Aorta (tissue), 5 donors: ENCODE measurements at places on chromosomes 11 and 22. TPM values are rescaled to one million over a fixed set of nuclear protein-coding genes. Genes with fewer than 3 reads are reported as not detected.

Gene LUZP2
- total RNA-seq = 0.15 TPM

Gene PDE2A
- total RNA-seq = 53.7 TPM

Gene CEP57
- total RNA-seq = 39.3 TPM

Gene EIF4ENIF1
- total RNA-seq = 32.0 TPM

DNA sequence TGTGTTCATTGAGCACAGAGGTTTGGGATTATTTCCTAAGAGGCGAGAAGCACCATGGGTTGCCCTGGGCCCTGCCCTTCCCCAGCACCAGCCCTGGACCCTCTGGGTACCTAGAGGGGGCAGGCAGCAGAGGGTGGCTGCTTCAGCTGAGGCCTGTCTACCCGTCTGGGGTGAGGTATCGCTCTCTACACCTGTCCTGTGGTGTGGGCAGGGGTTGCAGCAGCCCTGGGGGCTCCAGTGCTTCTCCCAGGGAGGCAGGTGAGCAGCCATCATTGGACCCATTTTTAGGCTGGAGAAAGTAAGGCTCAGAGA lies 15.6 kb downstream of the PRDM11 start:
- DNase-seq = peak; percentile 76

DNA sequence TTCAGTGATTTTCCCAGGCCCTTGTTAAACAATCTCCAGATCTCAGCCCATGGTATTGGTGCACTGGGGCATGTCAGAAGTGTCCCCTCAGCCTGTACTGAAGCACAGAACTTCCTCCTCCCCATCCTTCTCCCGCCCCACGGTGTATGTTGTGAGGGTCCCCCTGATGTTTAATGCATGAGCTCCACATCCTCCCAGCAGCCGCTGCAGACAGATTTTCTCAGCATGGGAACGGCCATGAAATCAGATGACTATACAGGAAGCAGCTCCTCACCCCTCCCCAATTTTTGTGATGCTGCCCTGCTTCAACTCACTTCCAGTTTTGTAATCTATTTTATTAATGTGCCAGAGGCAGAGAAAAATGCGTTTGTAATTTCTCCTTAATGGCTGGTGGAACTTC lies 406.0 kb downstream of the MIAT start:
- DNase-seq = no peak

GRCh38 chr11:56855217-56855616 lies 106.7 kb upstream of the OR9G4 start:
- DNase-seq = no peak

GRCh38 chr22:24190159-24190540 lies 8.9 kb downstream of the SUSD2 start:
- no peak for DNase-seq

GRCh38 chr11:1819074-1819473 lies 15.7 kb upstream of the SYT8 start:
- no peak for DNase-seq

DNA sequence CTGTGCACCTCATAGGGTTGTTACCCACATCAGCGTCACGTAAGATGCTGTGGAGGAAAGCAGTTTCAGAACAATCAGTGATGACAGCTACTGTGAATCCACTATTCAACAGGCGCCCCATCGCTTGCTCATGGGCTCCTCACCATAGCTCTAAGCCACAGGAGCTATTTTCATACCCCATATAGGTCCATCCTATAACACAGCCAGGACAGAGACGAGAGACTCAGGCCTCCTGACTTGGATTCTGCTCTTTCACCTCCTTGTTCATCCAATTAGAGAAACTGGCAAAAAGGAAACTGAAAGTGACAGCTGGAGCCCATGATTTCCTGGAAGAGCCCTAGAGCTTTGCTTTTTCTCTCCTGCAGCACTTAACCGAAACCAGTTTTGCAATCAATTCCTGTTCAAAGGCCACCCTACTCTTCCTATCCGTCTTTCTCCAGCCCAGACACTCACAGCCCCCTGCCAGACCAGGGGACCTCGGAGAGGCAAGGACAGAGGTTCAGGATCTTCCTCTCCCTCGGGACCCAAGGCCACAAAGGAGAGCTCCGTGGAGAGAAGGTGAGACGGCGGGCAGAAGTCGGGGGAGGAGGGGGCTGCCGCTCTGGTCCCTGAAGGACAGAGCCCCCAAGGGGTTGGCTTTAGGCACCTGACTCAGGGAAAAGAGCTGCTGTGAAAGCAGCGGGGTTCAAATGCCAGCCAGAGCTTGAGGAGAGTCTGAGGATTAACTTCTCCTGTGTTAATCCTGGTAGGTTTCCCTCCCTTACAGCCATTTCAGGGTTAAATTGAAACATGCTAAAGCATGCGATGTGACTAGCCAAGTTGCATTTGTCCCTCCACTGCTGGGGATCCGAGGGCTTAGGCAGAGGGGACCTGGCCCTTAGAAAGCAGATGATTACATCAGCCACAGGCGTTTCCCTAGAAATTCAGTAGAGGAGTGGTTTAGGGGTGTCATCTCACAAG lies at the start of gene APOL6:
TSS of gene APOL6 (plus strand) at position 381 of the 960 bp plus-strand sequence. CDS start 7,980 bp downstream, outside the sequence.
- DNase-seq = no peak

DNA sequence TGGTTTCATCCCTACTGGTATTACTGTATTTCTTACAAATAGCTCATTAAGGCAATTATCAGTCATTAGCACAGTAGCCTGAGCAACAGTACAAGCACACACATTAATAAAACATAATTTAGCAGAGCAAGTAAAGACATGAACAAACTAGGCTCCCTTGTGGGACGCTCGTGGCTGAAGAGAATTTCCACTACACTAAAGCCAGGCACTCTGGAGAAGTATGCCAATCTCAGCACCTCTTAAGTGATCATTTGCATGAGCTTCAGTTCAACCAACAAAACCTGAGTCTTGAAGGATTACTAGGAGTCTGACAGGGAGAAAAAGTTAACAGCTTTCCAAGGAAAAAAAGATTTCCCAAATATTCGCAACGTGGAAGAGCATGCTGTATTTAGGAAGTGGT lies 109.1 kb downstream of the LARGE1 start:
- DNase-seq = no peak

- no peak for DNase-seq
These were observed 7.7 kb downstream of the SLC35E4 start for GRCh38 chr22:30643055-30643875.

DNA sequence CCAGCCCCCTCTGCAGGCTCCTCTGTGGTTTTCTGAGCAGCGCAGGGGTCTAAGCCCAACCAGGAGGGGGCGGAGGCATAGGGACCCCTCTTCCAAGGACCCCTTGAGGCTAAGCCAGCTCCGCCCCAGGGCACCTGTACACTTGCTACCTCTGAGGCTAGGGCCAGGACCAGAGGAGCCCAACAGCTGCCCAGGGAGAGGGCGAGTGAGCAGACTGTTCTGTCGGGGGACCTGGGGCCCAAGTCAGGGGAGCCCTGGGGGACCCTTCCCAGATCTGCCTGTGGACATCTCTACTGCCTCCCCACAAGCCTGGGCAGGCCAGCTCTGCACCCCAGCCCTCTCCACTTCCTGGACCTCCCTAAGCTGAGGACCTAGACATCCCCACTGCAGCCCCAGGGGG lies 1.8 kb downstream of the B4GALNT4 start:
- DNase-seq = no peak

DNA sequence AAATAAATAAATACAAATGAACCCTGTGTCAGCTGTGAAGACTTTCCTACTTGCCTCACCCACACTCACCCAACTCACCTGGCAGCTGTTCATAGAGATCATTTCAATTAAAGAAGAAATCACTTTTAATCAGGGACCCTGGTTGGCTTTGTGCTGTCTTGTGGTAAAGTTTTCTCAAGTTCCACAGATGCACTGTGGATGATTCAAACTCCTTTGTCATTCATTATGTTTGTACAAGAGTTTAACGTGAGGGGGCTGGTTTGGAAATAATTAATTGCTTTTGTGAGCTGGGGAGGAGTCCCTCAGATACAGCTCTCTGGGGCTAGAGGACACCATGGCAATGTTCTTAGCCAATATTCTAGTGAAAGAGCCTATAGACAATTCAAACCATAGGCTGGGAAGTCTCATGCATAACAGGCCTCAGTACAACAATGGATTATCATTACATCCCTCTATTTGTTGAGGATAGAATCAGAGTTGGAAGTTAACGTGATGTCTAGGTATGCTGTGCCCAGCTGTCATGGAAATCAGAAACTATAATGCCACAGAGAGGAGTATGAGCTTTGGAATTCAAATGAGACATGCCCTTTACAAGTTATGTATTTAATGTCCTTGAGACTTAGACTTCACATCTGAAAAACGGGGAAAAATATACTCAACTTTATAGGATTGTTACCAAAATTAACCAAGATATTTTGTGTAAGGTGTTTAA lies 698.5 kb downstream of the KCNA4 start:
- DNase-seq = no peak

DNA sequence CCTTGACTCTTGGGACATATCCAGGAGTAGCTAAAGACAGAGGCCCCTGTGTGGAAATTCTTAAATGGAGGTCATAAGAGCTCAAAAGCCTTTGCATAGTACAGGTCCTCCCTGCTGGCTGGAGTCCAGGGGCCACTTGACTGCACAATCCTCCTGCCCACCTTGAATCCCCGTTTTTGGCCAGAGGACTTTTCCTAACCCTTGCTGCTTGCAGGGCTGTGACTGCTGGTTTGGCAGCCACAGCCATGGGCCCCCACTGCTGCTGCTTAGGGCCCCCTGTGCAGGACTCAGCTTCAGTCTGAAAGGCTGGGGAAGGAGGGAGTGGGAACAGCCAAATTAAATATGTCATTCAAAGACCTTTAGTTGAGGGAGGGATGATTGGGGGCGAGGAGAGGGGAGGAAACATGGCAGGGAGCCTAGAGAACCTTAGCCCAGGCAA lies 33.4 kb downstream of the ARHGAP1 start:
- no peak for DNase-seq

- DNase-seq = no peak
These were observed 103.0 kb downstream of the SPATA19 start for GRCh38 chr11:133742353-133742752.

GRCh38 chr22:20758688-20759087 lies 15.2 kb upstream of the SERPIND1 start:
- DNase-seq = no peak

DNA sequence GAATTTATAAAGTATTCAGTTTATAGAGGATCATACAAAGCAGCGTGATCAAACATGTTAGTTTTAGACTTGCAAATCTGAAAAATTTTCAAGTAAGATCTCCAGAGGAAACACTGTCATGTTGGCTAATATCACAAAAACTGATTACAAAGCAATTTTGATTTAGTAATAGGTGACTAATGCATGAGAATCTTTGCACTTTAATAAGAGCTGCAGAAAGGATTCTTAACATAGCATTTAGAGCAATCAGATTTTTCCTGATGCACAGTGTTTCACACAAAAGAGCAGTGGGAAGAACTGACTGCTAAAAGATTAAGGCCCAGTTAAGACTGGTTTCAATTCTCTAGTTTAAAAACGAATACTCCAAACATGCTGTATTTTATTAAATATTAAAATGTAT lies 321.2 kb downstream of the GUCY1A2 start:
- DNase-seq = no peak

GRCh38 chr11:16279524-16279923 lies 76.8 kb downstream of the SOX6 start:
- DNase-seq = no peak

DNA sequence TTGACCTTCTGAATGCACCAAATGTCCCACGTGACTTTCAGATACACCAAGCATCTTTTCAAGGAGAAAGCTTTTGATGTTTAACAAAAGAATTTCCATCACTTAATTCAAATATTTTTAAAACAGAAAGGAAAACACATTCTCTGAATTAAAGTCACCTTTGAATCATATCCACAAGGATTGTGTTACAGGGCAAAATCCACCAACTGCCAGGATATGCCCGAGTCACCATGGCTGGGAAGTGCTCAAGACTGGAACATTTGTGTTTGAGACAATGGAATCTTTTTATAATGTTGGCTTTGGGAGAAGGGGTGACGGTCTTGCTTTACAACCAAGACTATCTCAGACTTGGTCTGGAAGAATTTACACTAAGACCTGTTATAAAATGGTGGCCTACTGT lies 40.8 kb downstream of the BID start:
- DNase-seq = no peak

GRCh38 chr11:73894725-73895335 lies 18.0 kb downstream of the PAAF1 start:
- no peak for DNase-seq

- no peak for DNase-seq
These were observed 43.7 kb downstream of the MICAL3 start for GRCh38 chr22:17980638-17981051.
